Stimulated activated CD4-positive, alpha-beta T cell treated with anti-CD3 and anti-CD28 coated beads, Interleukin-15, amount 100 ng/mL, for 48 hours (primary cell): ENCODE measurements at places on chromosomes 4 and X.

GRCh38 chr4:112702892-112703291 lies 65.9 kb downstream of the LARP7 start:
- DNase-seq, result no peak

DNA sequence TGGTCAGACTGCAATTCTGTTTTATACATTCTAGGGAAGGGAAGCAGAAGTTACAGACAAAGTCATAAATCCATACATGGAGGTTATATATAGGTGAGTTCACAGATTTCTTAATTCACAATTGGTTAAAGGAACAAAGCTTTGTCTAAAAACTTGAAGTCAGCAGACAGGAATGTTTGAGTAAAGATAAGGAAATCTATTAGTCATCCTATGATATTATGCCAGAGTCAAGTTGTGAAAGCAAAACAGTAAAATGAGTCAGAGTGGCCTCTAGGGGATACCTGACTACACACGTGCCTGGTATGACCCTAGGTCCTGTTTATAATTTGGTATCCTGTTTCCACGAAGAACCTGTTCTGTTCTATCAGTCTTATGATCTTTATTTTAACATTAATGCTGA lies 31.5 kb downstream of the ACTRT1 start:
- DNase-seq, result no peak

DNA sequence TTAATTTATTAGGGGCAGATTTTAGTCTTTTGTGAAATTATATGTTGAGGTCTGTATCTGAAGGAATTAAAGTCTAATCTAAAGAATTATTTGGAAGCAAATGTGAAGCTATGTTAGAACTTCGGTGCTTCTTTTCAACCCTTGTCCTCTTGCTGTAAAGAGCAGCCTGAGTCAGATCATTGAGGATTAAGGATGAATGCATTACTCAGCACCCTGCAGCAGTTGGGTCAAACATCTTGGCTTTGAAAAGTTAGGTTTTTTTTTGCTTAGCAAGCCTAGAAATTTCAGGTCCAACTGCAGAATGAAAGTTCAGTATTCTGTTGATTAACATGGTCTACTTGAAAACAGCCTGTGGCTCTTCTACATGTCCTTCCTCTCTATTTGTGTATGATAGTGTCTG lies 57.6 kb downstream of the SLC4A4 start:
- no peak for DNase-seq

GRCh38 chr4:154908168-154908567 lies 127.1 kb downstream of the RBM46 start:
- DNase-seq, result no peak

- DNase-seq, result no peak
These were observed 58.6 kb upstream of the PAGE5 start for GRCh38 chrX:55161581-55161980.

GRCh38 chr4:89295415-89295927 lies 12.1 kb downstream of the GPRIN3 start:
- no peak for DNase-seq

- no peak for DNase-seq
These were observed 8.1 kb upstream of the KLHL2 start for GRCh38 chr4:165199286-165199685.

DNA sequence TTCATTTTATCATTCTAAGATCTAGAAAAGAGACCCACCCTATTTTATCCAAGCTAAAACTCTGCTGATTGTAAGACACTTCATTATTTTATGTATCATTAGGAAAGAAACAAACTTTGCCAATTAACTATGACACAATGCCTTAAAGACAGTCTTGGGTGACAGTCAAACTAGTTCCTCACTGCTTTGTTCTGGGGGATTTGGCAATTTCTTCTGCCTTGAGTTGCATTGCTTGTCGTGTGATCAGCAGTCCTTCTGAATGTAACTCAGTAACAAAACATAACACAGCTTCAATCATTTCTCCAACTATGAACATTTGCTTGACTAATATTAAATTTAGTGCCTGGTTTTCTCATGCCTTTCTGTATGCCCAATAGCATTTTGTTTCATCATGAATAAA lies 577.9 kb upstream of the DIPK2B start:
- DNase-seq, result no peak

- DNase-seq, result no peak
These were observed 83.4 kb upstream of the NKX1-1 start for GRCh38 chr4:1489639-1489995.

DNA sequence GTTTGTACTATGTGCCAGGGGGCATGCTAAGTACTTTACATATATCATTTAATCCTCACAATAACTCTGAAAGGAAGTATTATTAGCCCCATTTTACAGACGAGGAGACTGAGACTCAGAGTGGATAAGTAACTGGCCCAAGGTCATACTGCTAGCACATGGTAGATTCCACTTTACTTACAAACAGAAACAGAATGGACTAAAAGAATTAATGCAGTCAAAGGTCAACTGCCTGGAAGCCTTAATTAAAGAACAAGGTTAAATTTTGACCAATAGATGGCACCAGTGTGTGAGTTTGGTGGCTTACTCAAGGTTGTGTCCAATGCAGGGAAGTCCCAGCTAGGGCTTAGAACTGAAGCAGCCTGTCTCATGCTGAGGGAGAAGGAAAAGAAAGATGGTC lies 4.7 kb downstream of the RIPPLY1 start:
- DNase-seq, result no peak

GRCh38 chr4:76952071-76952470 lies 2.5 kb downstream of the SEPTIN11 start:
- DNase-seq, result no peak

DNA sequence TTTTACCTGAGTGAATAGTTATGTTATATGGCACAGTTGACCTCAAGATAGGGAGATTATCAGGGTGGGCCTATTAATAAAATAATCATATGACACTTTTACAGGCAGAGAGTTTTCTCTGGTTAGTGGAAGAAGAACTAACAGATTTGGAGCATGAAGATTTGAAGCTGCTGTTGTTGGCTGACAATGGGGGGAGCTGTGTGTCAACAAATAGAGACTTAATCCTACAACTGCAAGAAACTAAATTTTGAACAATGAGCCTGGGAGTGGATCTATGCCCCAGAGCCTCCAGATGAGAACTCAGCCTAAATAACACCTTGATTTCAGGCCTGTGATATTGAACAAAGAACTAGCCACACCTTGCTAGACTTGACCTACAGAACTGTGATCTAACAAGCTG lies 7.2 kb upstream of the CCSER1 start:
- DNase-seq, result no peak

DNA sequence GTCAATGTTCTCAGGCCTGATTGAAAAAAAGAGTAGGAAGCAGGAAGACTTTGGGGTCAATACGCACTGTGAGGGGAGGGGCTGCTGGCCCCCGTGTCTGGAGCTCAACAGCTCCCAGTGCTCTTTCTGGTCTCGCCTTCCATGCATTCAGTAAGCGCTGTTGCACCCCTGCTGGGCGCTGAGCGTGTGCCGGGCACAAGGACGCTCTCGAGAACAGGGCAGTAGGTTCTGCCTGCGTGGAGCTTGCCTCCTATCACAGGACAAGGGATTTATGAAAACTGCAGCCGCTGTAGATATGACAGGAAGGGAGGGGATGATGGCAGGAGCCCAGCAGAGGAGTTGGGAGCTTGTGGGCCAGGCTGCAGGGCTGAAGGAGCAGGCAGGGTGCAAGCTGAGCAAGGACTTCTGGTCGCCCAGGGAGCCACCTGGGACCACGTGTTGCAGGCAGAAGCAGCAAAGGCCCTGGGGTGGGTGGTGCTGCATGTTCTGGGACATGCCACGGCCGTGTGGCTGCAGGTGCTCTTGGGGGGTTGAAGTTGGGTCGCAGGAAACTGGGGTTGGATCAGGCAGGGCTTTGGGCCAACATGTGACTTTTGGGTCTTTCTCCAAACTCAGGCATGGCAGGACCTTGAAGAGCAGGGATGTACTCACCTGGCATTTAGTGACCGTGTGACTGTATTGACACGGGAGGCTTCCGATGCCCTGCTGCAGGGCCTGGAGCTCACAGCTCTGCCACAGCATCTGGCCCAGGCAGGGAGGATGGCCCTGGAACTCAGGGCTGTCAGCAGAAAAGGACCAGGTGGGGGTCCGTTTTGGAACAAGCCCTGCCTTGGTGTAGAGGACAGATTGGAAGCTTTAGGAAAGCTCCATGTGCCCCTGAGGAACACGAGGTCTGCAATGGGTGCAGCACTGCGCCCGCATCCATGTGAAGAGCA lies 97.9 kb downstream of the CPZ start:
- DNase-seq, result no peak

GRCh38 chr4:9825049-9825448 lies 43.6 kb downstream of the DRD5 start:
- peak; percentile 7 for DNase-seq

DNA sequence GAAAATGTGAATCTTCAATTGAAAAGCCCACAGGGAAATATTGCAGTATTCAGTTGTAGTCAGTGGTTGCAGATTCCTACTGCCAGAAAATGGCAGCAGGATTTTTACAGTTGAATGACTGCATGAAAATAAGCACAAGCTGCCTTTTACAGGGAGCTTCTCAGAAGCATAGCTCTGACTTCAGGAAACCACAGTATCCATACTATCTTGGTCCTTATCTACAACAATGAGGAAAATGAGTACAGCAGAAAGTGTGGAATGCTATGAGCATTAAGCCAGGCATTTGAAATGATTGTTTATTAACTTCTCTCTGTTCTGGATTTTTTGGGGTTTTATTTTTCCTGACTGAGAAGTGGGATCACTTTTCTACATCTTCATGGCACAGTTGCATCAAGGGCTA lies 34.6 kb upstream of the PRRG1 start:
- no peak for DNase-seq

GRCh38 chrX:68196939-68197791 lies 236.1 kb downstream of the OPHN1 start:
- DNase-seq, result peak; percentile 18

DNA sequence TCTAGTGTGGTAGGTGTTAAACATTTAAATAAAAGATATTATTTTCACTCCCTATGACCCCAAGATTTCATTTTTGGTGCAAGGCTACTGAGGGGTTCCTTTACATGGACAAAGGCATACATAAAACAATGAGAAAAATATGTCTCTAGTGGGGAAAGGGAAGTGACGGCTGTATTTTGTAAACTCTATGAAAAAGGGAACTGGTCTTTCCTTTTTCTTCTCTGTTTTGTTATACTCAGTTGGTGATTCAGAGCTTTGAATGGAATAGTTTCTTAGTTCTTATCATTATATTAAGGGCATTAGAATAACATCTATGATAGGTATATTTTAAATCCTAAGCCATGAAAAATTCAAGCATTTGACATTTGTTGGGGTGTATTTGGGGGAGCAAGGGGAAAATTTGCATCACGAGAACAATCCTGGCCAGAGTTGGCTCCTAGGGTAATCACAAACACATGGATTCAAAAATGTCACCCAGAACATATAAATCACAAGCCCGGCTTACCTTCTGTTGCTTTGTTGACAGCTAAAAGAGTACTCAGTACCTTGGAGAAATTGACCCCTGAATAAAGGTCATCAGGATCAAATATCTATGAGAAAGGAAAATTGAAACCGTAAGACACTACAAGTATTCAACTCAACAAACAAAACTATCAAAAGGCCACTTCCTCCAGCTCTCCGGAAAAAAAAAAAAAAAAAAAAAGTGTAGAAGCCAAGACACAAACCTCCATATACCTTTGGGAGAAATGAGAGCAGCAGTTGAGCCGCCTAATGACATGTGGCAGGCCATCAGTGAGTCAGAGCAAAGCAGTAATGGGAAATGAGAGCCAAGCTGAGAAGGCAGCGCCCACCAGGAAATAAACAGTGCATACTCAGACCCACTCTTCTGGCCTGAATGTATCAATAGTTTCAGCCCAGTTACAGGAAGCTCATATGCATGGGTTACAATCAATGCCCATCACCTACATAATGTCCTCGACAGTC lies 33.4 kb downstream of the ARHGEF6 start:
- no peak for DNase-seq

GRCh38 chr4:145058256-145058655 lies 39.7 kb downstream of the ANAPC10 start:
- DNase-seq, result no peak

- peak; percentile 13 for DNase-seq
These were observed at the start of gene GPC3 for GRCh38 chrX:133985164-133985966. GPC3 (minus strand) TSS chrX:133985594.

DNA sequence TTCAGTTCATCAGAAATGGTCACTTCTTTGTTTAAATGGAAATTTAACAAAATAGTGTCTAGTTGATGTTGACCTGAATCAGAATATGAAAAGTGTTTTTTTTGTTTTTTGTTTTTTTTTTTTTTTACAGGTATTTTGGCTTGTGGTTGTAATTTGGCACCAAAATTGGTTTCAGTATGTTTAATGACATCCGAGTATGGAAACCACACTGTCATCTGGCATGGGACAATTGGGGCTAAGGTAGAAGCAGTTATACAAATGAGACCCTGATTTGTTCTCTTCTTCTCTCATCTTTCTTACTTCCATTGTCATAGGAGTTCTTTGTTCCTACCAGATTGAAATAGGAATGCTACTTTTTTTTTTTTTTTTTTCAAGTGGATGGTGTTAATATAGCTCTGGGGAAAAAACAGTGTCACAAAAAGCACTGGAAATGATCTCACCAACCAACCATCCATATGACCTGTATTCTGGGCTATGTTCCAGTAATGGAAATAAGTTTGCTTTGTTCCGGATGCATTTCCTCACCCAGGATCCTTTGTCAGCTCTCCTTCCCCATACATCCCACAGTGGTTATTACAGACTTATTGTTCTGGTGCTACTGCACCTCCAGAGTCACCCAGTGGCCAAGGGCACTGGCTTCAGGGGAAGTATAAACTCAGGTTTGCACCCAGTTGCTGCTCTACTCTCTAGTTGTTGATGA lies 95.8 kb downstream of the ATXN3L start:
- DNase-seq, result no peak

GRCh38 chrX:39267176-39267575 lies 465.9 kb downstream of the MID1IP1 start:
- DNase-seq, result no peak

DNA sequence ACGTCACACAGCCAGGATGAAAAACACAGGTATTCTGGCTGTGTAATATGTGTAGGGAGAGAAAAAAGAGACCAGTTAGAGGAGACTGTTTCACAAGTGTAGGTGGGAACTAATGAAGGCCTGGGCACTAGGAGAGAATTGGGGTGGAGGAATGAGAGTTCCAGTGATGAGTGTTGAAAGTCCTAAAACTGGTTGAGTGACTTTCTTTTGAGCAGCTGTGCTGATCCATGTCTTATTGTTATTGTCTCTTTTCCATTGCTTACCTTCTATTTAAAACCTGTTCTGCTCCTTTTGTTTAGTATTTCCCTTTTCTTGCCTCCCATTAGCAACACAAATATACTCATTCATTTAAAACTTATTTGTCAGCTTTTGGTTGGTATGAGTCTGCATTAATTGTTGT lies 88.7 kb downstream of the PDLIM5 start:
- no peak for DNase-seq

DNA sequence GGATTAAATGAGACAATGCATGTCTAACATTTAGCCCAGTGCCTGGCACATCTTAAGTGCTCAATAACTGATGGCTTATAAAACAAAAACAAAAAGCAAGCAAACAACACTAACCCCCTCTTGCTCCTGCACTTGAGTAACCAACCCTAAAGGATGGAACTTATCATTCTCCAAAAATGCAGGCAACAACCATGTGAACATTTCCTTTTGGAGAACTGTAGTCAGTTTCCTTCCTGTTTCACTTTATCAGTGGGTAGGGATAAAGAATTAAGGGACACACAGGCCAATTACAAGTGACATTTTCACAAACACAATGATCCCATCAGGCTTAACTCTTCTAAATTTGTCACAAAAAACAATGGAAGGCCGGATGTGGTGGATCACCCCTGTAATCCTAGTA lies 30.4 kb downstream of the RPS3A start:
- no peak for DNase-seq

GRCh38 chr4:52368895-52369294 lies 290.2 kb downstream of the USP46 start:
- DNase-seq, result no peak

GRCh38 chrX:55187281-55187680 lies 32.9 kb upstream of the PAGE5 start:
- DNase-seq, result no peak

- no peak for DNase-seq
These were observed 315.8 kb downstream of the STIM2 start for GRCh38 chr4:27176400-27176799.
